Panc1 (cell line): ENCODE measurements at places on chromosomes 16 and 17. TPM values are rescaled to one million over a fixed set of nuclear protein-coding genes. Genes with fewer than 3 reads are reported as not detected.

The WNT3 gene
- 3.4 TPM for total RNA-seq

The CSH1 gene
- total RNA-seq, result not detected

The PYY gene
- total RNA-seq, result not detected

- DNase-seq, result no peak
Measured at GRCh38 chr16:11582157-11582814, 4.4 kb downstream of the LITAF start.

DNA sequence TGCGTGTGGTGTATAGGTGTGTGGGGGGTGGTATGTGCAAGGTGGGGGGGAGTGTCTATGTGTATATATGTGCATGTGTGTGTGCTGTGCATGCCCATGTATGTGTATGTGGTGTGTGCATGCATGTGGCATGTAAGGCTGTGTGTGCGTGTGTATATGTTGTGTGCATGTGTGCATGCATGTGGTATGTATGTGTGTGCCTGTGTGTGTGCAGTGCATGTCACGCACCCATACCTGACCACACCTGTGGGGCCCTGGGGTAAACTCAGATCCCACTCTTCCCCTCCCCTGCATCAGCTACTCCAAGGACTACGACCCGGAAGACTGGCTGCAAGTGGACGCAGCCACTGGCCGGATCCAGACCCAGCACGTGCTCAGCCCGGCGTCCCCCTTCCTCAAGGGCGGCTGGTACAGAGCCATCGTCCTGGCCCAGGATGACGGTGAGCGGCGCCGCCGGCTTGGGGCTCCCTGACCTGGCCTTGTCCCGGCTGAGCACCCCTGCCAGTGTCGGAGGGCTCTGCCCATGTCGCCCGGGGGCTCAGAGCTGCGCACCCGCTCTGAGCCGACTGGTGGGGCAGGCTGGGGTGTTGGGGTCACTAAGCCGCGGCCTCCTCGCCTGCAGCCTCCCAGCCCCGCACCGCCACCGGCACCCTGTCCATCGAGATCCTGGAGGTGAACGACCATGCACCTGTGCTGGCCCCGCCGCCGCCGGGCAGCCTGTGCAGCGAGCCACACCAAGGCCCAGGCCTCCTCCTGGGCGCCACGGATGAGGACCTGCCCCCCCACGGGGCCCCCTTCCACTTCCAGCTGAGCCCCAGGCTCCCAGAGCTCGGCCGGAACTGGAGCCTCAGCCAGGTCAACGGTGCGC is 9.1 kb downstream of the SLC22A31 start:
- DNase-seq, result no peak

DNA sequence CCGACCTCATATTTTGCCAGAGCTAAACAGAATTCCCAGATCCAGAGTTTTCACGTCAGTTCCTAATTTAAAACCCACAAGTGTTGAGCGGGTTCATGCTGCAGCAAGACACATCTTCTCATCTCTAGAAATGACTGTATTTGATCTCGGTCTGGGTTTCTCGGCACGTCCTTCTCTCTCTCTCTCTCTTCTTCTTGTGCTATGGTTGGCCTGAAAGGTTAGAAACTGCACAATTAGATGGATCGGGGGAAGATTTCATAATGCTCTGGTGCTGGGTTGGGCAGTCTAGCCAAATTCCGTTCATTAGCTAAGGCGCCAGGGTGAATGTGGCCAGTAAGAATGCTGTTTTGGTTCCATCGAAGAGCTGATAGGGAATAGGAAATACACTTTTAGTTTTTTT is 158.9 kb upstream of the NOG start:
- DNase-seq, result no peak

DNA sequence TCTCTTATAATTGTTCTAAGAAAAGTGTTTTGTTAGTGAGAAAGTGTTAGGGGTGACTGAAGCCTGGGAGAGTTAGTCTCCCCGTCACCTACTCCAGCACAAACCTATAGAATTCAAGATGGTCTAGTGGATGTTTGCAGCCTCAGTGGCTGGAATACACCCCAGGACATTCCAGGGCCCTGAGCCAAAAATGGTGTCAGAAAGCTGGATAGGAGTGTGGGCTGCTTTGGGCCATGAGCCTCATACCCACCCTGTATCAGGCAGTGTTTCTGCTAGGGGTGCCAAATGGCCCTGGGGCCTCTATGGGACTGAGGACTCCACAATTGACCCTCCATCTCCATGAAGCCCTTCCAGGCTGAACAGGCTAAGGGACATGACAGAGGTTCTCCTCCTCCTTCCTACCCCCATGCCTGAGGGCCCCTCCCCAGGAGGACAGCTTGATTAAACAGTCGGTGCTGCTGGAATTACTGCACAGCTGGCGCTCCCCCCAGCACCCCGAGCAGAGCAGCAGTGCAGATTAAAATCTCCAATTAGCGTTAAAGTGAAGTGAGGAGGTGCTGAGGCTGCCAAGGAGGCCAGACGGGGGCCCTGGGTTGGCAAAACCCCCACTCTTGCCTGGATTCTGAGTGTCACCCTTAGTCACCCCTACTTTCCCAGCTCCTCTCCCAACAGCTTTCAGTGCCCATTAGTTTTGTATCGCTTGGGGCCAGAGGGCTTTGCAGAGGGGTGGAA is 59.1 kb downstream of the NEUROD2 start:
- DNase-seq, result no peak

DNA sequence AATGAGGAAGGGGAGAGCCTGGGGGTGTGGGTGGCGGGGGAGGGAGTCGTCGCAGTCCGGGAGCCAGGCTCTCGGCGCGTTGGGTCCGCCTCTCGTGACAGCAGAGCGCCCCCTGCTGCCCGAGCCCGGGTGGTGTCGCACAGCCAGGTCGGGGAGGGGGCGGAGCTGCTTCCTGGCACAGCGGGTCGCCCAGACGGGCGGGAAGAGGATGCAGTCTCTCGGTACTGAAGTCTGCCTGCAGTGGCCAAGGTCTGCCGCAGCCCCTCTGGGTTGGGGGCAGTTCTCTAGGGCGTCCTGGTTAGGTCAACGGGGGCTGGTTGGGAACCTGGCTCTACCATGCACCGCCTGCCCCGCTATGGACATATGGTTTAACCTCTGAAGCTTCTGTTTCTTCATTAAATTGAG is 38.2 kb upstream of the CCDC182 start:
- DNase-seq, result no peak

DNA sequence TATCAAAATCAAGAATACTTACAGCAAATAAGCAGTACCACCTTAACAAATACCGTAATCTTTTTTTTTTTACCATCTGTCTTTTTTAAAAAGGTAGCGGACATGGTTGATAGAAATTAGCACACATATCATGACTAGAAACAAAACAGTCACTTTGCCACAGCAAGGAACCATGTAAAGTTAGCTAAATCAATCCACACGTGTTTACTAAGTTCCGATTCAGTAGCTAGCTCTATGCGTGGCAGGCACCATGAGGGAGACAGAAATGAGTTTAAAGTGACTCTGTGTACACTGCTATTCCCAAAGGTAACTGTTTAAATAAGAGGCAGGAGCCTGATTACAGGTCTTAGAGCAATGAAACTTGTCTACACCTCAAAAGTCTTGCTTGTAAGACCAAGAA is 108.6 kb downstream of the XYLT1 start:
- DNase-seq, result no peak

- DNase-seq, result no peak
Measured at GRCh38 chr16:48885471-48885870, 275.5 kb upstream of the N4BP1 start.

- DNase-seq, result no peak
Measured at GRCh38 chr17:2796164-2797125, at the start of gene RAP1GAP2. RAP1GAP2 (plus strand) TSS chr17:2796438; CDS start chr17:2796528, 90 bp downstream.
